ENCODE measurements at places on chromosomes 3 and 15.
A peak's percentile ranks its signal among the peaks of the same experiment; 100 is the strongest.

DNA sequence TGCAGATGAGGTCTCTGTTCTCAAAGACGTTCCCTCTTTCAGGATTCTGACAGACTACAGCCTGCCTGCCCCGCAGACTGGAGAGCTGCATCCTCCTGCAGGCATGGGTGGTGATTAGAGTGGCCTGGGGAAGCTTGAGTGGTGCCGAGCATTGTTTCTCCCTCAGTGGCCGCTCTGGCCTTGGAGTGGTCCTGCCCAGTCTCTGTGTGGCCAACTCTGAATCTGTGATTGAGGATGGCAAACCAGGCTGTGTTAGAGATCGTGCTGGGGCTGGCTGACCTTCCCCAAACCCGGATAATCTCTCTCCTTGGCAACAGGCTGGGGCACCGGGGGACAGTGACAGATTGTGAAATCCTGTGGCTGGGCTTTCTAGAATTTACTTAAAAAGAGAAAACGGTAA lies 11.0 kb upstream of the ADCY5 start:
- no peak for DNase-seq

GRCh38 chr3:181739628-181740027 lies 27.9 kb downstream of the SOX2 start:
- no peak for DNase-seq

DNA sequence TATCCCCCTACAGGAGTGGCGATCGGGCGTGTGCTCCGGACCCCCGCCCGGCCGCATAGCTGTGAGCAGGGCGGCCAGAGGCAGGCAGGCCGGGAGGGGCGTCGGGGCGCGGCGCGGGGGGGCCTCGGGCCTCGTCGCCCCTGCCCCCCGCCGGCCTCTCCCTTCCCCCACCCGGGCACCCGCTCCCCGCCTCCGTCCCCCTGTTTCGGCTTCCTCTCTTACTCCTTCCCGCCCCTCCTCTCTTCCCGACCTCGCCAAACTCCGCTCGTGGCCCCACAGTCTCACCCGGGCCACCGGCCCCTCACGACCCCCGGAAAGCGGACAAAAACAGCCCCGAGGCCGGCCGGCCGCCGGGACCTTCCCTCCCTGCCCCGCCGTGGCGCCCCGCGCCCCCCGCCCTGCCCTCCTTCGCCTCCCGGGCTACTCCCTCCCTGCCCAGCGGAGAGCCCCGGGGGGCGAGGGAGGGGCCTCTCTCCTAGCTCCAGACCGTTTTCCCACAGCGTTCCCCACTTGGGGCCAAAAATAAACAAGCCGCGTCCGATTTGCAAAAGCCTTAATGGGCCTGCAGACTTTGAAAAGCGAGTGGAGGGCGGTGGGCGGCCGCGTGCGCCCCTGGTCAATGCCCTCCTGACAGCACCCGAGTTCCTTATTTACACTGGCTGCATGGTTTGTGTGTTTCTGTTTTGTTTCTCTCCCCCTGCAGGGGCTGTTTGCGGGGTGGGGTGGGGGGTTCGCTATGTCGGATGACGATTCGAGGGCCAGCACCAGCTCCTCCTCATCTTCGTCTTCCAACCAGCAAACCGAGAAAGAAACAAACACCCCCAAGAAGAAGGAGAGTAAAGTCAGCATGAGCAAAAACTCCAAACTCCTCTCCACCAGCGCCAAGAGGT lies 1.0 kb downstream of the UBE2E1 start:
- no peak for DNase-seq

DNA sequence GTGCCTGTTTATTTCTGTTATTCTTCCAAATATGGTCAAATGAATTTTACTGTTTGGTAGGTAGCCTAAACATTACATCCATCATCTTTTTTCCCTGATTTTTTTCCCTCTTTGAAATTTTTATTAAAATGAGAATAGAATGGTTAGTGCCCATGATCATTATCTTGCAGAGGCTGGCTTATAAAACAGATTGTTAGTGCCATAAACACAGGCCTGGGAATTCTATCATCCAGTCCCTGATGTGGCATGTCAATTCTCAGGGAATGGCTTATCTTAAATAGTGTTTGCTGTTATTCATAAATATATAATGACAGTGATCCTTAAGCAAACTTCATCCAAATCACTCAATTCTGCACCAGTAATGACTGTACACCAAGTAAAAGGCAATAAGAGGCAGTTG lies 207.3 kb downstream of the TUSC7 start:
- no peak for DNase-seq

DNA sequence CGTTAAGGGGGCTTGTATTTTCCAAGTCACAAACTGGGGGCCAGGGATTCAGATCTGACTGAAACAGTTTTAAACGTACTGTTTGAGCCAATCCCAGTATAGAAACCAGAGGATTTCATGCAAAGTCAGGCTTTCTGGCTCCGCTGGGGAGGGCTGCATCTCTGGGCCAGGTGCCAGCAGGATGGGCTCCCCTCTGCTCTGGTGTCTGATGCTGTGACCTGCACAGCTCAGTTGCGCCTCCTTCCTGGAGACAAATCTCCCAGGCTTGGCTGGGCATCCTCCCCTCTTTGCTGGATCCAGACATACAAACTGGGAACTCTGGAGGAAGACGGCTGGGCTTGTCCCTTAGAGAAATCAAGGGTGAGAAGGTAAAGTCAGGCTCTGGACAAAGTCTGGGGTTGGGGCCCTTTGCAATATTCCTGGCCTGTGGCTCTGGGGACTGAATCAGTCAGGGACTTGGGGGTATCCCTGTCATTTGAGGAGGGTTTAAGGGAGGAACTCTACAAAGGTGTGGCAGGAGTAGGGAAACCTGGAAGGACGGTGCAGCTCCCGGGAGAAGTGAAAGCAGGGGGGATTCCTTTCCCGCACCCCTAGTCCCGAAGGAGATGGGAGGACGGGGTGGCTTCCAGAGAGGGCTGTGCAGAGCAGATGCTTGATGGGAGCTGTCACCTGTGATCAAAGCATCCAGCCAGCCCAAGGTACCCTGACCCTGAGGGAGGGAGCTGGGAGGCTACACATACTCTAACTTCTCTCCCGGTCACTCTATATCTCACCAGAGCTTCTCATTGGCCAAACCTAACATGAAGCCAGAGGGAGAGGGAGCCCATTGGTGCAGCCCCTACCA lies 114.8 kb upstream of the ATP2B2 start:
- DNase-seq: no peak

GRCh38 chr15:66938114-66938830 lies 127.1 kb upstream of the SMAD3 start:
- DNase-seq: no peak

- no peak for DNase-seq
Observed at GRCh38 chr3:108838436-108838835, 15.8 kb downstream of the TRAT1 start.

DNA sequence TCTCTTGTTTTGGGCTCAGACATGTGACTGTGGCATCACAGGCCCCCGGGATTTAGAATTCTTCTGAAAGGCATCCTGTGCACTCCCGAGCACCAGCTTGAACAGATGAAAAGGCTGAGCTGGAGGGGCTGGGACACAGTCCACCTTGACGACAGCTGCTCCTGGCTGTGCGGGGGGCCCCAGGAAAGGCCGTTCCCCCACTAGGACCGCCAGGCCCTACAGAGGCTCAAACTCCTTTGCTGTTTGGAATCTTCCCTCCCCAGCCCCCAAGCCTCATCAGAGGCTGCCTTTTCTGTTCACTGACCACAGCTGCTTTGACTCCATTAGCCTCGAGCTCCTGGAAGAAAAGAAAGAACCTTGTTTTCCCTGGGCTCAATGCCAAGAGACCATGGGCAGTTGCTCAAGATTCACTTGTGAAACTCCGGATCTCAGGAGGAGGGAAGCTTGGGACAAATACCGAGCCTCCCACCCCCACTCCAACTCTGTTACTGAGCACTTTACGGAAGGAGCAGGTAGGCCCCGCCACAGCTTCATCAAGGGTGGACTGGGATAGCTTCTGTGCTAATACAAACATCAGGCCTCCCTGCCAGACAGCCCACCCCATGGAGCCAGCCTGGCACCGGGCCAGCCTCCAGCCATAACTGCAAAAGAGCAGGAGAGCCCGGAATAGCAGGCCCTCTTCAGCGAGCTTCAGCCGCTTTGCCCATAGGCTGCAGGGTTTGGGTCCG lies 15.7 kb downstream of the CIDEC start:
- peak; percentile 16 for DNase-seq

DNA sequence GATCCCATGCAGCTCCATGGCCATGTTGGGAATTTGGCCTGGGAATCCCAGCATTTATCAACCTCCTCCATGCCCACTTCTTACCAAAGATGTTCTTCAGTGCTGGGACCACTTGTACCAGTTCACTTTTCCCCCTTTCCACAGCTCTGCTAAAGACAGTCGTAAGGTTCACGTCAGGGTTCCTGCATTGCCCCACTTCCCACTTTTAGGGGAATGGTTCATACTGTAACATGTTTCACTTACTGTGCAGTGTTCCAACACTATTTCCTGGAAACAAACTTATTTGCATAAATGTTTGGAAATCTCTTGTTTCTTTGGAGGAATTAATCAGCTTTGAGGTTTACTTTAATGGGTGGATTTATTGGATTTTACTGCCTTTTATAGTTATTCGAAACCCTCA lies 17.0 kb downstream of the APH1B start:
- DNase-seq: no peak

GRCh38 chr3:146164071-146164470 lies 3.1 kb upstream of the PLOD2 start:
- no peak for DNase-seq

DNA sequence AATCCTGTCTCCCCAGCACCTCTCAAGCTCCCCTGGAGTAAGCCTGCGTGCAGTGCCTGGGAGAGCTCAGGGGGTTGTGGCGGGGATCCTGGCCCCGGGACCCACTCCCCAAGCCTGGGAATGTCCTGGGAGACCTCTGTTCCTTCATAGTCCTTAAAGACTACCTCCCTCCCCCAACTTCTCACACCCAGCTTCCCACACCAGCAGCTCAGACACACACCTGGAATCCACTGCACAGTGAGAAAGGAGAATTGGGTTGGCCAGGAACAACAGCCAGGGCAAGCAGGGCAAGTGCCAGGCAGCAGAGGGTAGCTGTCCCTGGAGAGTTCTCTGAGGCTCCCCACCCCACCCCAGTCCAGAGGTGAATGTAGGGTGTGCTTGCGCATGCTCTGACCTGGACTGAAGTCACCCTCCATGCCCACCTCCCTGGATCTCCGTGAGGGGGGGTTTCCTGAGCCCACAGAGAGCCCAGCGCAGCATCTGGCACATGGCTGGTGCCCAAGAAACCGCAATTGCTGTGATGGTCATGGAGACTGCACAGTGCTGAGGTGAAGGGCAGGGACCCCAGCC lies 22.2 kb downstream of the PSTPIP1 start:
- DNase-seq: no peak

GRCh38 chr3:15572138-15572537 lies 29.2 kb downstream of the HACL1 start:
- DNase-seq: no peak
